ENCODE measurements at places on chromosomes 6 and 20.

GRCh38 chr6:3287308-3287707, 28.6 kb downstream of the PSMG4 start:
- DNase-seq = no peak

DNA sequence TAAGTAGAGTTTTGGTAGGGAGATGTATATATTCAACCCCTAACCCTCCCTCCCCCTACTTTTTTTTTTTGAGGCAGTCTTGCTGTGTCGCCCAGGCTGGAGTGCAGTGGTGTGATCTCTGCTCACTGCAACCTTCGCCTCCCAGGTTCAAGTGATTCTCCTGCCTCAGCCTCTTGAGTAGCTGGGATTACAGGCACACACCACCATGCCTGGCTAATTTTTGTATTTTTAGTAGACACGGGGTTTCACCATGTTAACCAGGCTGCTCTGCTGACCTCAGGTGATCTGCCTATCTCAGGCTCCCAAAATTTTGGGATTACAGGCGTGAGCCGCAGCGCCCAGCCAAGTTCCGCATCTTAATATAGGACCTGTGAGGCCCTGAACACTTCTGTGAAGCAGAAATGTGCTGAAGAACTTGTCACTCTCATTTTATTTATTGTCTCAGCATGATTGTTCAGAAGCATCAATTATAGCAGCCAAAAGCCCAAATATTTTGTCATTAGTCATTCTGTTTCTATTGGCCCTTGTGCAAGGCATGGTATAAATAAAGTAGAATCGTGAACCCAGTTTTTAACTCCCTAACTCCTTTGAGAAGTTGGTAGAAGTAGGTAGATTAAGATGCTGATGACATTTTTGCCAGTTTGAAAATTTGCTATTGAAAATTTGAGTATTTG, 19.4 kb downstream of the DSTN start:
- DNase-seq = no peak

DNA sequence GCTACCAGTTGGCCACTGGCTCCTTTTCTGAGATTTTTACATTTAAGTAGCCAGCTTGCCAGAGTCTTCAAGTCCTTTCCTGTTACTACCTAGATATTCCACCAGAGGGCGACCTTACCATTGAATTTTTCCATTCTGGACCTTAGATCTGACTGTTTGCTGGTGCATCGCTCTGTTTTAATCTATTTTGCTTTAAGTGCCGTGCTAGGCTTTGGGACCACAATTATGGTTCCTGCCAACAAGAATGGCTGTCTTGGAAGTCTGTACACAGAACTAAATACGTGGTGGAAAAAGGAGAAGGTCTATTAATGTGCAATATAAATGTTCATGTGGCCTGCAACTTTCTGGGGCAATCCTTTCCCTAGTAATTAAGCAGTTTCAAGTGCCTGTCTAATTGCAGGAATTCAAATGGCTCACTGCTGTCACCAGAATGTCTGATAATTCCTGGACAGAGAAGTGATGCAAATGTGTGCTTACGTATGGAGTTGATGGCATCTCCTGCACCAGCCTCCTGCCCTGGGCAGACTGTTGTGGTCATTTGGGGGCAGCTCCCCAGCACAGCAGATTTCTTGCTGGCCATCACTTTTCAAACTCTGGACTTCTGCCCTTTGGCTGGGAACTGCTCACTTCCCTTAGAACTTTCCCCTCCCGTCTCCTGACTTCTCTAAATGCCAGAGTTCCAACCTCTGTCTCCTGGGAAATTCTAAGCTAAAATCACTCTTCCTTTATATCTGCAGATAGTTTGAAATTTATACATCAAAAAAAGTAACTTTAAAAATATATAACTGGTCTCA, 5.6 kb upstream of the HLA-DOA start:
- no peak for DNase-seq

- DNase-seq = no peak
Observed at GRCh38 chr20:16694161-16694560, 35.7 kb upstream of the SNRPB2 start.

- no peak for DNase-seq
Observed at GRCh38 chr6:132969196-132969595, 154.8 kb downstream of the RPS12 start.

DNA sequence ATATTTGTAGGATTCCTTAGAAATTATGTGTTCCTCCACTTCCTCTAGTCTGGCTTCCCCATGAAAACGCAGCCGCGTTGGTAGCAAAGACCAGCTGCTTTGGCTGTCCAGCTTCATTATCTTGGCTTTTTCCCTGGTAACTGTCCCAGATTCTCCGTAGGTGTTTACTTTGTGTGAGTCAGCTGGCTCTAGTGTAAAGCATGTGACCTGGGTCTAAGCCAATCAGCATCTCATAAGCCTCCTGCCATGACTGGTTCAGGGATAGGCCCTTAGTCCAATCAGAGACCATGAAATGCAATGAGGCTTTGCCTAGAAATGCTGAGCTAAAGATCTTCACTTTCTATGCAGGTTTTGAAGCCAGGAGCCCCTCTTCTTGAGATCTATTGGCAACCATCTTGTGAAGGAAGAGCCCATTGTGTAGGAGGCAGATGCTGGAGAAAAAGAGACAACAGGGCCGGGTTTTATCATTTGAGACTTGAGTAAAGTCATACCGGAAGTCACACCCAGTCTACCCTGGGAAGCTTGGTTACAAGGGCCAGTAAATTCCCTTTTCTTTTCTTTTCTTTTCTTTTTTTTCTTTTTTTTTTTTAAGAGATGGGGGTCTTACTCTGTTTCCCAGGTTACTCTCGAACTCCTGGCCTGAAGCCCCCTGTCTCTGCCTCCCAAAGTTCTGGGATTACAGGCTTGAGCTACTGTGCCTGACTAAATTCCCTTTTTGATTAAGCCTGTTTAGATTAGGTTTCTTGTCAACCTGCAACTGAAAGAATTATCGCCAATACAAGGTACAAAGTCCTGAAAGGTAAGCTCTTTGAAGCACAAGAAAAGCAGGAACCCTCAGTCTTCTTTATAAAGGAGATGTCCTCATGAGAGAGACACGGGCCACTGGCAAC, 256.5 kb upstream of the RREB1 start:
- no peak for DNase-seq

DNA sequence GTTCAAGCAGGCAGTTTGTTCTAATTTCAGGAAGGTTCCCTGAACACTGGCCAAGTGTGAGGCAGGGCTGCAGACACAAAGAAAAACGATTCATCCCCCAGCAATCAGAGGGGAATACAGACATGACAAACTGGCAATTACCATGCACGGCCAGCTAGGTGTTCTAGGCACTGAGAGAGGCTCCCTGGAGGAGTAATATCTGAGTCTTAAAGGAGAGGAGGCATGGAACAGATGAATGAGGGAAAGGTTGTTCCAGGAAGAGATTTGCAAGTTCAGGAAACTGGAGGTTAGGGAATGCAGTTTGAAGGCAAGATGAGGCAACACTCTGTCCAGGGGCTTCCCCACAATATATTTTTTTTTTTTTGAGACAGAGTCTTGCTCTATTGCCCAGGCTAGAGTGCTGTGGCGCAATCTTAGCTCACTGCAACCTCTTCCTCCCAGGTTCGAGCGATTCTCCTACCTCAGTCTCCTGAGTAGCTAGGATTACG, 11.1 kb downstream of the RRAGD start:
- no peak for DNase-seq

All from stimulated activated CD8-positive, alpha-beta memory T cell treated with anti-CD3 and anti-CD28 coated beads, Interleukin-7, amount 100 ng/mL, for 48 hours (primary cell).